Psoas muscle (tissue), 8 donors: ENCODE measurements at places on chromosomes 7 and 10. TPM values are rescaled to one million over a fixed set of nuclear protein-coding genes. Genes with fewer than 3 reads are reported as not detected.

Gene SLC13A1
- not detected for total RNA-seq

Gene ACTR3C
- 2.7 TPM for total RNA-seq

Gene HPS6
- 9.8 TPM for total RNA-seq

Gene MKI67
- total RNA-seq, result 0.02 TPM

Gene FAM131B
- total RNA-seq, result 0.88 TPM

Gene TMEM184A
- 3.0 TPM for total RNA-seq

Gene MBL2
- total RNA-seq, result not detected

Gene DEPP1
- 36.4 TPM for total RNA-seq

Gene SMKR1
- total RNA-seq, result 0.74 TPM

Gene MTPN
- total RNA-seq, result 75.2 TPM

Gene DDX50
- 22.8 TPM for total RNA-seq

Gene ANXA8
- total RNA-seq, result not detected

Gene STARD3NL
- total RNA-seq, result 11.1 TPM

Gene GJD4
- not detected for total RNA-seq

Gene UTF1
- not detected for total RNA-seq

Gene ADAM12
- total RNA-seq, result 0.68 TPM

Gene NRBF2
- 85.3 TPM for total RNA-seq

Gene TBC1D12
- total RNA-seq, result 5.0 TPM

Gene TAS2R3
- total RNA-seq, result 0.25 TPM

Gene CLDN4
- total RNA-seq, result 0.16 TPM

Gene CPA4
- 0.11 TPM for total RNA-seq
